ENCODE measurements at places on chromosomes 12 and 14. TPM values are rescaled to one million over a fixed set of nuclear protein-coding genes. Genes with fewer than 3 reads are reported as not detected.

DNA sequence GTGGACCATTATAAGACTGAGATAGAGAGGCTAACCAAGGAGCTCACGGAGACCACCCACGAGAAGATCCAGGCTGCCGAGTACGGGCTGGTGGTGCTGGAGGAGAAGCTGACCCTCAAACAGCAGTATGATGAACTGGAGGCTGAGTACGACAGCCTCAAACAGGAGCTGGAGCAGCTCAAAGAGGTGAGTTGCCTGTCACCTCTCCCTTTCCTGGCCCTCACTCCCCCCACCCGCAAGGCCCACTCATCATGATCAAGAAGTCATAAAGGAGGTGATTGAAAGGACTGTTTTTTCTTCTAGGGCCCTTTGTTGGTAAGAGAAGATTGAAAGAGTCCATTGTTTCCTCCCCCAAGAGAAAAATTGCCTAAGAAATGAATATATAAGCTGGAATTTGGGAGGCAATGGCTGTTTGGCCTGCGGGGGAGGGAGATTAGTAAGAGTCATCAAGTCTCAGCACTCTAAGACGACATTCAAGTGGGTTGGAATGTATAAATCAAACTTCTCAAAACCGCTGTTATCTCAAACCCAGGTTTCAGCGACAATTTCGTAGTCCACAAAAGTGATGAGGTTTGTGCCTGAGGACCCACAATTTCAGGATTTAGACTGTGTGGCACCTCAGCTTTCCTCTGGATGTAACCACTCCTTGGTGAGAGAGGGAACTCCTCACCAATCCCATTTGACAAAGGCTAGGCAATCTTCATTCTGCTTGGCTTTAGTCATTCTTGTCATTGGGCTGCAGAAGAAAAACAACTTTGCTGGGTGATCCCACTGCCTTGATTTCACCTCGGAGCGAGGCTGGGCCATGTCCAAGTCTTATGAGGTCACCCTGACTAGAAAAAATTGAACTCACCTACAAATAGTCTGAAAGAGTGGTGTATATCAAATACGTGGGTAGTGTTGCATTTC is 966 bp downstream of the BICD1 start:
- no peaks in the 10 kb centered on the region for H3K36me3 ChIP-seq
- no peaks in the 10 kb centered on the region for H3K27me3 ChIP-seq
- H3K4me1 ChIP-seq, result peaks cover 1% of the 10 kb centered on the region
- DNase-seq, result no peak
- H3K27ac ChIP-seq, result peak overlapping the region; percentile 92
- H3K4me3 ChIP-seq, result peak overlapping the region; percentile 69

DNA sequence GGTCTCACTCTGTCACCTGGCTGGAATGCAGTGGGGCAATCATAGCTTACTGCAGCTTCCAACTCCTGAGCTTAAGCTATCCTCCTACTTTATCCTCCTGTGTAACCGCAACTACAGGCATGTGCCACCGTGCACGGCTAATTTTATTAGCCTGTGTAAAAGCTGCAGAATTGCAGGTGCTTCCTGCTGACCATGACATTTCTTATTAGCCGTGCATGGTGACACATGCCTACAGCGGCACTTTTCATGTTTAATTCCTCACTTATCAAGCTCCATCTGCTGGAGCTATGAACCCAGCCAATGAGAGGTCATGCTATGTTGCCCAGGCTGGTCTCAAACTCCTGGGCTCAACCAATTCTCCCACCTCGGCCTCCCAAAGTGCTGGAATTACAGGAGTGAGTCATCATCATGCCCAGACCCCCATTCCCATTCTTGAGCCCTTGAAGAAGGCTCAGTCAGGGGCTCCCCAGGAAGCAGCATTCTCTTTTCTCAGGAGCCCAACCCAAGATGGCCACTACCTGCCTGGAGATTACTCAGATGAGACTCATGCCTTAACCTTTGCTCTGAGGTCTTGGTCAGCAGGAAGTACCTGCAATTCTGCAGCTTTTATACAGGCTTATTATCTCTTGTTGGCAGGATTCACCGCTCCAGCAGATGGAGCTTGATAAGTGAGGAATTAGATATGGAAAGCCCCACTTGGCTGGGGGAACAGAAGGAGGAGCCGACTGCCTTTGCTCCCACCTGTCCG is 503.2 kb downstream of the MED13L start:
- no peak for DNase-seq
- no peaks in the 10 kb centered on the region for H3K4me1 ChIP-seq
- no peak overlapping the region for H3K27ac ChIP-seq
- no peaks in the 10 kb centered on the region for H3K36me3 ChIP-seq
- peaks cover 1% of the 10 kb centered on the region for H3K27me3 ChIP-seq
- H3K4me3 ChIP-seq, result no peak overlapping the region

DNA sequence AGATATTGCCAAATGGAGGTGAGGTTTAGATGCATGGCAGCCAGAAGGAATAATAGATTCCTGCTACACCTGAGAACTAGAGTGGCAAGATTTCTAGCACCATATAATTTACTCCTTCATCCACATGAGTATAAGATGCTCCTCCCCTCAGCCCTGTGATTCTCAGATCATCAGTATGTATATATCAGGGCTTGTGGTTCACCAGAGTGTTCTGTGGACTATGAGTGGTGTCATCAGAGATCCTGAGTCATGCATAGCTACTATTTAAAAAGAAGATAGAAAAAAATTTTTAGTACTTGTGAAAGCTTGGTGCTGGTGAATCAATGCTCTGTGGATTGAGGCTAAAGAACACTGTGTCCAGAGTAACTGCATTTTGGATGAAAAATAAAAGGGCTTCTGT is 285.9 kb downstream of the BMP4 start:
- DNase-seq, result no peak
- no peaks in the 10 kb centered on the region for H3K27me3 ChIP-seq
- no peak overlapping the region for H3K27ac ChIP-seq

DNA sequence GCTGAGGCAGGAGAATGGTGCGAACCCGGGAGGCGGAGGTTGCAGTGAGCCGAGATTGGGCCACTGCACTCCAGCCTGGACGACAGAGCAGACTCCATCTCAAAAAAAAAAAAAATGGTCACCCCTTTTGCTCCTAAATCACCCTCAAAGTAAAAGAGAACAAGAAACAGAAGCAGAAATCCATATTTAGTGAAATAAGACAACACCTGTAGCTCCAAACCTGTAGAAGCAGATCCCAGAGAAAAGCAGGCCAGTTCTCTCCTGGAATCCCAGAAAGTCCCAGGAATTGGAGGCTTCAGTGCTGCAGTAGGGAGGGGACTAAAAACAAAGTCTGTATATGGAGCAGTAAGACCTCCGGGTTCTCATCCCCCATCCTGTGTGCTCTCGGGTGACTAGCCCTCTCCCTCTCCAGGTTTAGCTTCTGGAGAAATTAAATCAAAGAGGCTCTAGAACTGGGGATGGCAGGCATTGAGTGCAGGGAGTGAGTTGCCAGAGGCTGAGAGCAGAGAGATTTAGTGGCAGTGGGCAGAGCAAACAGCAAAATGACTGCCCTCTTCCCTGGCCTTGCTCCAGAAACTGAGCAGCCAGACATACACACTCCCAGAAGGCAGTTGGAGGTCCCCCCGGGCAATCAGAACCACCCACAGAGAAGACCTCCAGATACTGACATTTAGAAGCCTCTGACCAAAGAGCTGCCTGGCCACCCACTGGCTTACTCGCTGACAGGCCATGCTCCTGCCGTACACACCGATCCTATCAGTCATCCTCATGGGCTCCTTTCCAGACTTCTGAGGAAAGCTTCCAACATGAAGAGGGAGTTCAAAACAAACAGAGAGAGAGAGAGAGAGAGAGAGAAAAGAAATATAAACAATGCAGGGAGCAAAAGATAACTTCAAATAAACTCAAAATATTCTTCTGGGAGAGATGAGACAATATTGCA is 6.3 kb upstream of the MLXIP start:
- H3K4me1 ChIP-seq, result no peaks in the 10 kb centered on the region
- no peaks in the 10 kb centered on the region for H3K36me3 ChIP-seq
- H3K27me3 ChIP-seq, result no peaks in the 10 kb centered on the region
- no peak overlapping the region for H3K4me3 ChIP-seq
- DNase-seq, result no peak

DNA sequence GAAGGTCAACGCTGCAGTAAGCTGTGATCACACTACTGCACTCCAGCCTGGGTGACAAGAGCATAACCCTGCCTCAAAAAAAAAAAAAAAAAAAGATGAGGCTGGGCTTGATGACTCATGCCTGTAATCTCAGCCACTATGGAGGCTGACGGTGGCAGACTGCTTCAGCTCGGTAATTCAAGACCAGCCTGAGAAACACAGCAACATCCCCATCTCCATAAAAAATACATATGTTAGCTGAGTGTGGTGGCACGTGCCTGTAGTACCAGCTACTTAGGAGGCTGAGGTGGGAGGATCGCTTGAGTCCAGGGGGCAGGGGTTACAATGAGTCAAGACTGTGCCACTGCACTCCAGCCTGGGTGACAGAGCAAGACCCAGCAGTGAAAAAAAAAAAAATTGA is 50.4 kb downstream of the GXYLT1 start:
- no peaks in the 10 kb centered on the region for H3K27me3 ChIP-seq
- no peak overlapping the region for H3K4me3 ChIP-seq
- no peak overlapping the region for H3K27ac ChIP-seq
- H3K36me3 ChIP-seq, result no peaks in the 10 kb centered on the region
- H3K4me1 ChIP-seq, result peaks cover 3% of the 10 kb centered on the region

- H3K36me3 ChIP-seq, result no peaks in the 10 kb centered on the region
- no peaks in the 10 kb centered on the region for H3K4me1 ChIP-seq
- no peak overlapping the region for H3K27ac ChIP-seq
- no peaks in the 10 kb centered on the region for H3K27me3 ChIP-seq
Observed at GRCh38 chr14:75373616-75374015, 54.2 kb upstream of the JDP2 start.

- H3K27ac ChIP-seq, result no peak overlapping the region
- no peak for DNase-seq
- H3K27me3 ChIP-seq, result no peaks in the 10 kb centered on the region
- no peaks in the 10 kb centered on the region for H3K36me3 ChIP-seq
- H3K4me3 ChIP-seq, result no peak overlapping the region
Observed at GRCh38 chr14:92341791-92342190, 18.8 kb downstream of the SLC24A4 start.

DNA sequence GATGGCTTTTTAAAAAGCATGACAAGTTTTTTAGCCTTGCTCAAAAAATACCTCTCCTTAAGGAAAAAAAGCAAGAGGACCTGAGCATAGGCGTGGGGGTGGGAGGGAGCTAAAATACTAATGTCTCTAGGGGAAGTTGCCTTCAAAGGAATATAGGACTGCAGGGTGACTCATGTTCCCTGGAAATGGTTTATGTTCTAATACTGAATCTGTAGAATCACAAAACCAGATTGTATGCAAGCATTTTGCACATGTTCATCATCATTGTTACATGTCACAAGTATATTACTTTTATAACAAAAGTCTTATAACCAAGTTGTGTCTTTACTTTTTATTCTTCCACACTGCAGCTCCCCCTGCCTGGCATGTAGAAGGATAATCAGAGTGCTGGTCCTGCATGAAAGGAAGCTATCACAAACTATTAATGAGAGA is 36.6 kb downstream of the GPR135 start:
- H3K4me1 ChIP-seq, result peaks cover 7% of the 10 kb centered on the region

- no peaks in the 10 kb centered on the region for H3K36me3 ChIP-seq
- no peaks in the 10 kb centered on the region for H3K27me3 ChIP-seq
- no peak overlapping the region for H3K27ac ChIP-seq
- DNase-seq, result no peak
- no peak overlapping the region for H3K4me3 ChIP-seq
Observed at GRCh38 chr12:92109613-92110012, 36.0 kb downstream of the BTG1 start.

DNA sequence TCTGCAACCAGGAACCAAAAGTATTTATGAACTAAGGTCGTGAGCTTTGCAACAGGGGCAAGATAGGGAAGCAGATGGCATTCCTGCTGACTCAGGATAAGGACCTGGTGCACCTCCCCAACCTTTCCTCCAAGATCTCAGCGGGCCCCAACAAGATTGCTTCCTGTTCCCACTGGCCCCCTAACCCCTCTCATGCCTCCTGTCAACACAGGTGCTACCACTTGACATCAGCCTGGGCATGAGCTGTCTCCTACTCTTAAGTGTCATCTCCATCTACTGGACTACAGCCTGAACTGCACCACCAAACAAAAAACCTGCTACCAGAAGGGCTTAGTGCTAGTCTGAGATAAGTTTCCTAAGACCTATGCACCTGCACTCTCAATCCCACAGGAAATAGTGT is 32.7 kb downstream of the MED6 start:
- H3K4me3 ChIP-seq, result no peak overlapping the region
- H3K36me3 ChIP-seq, result peaks cover 7% of the 10 kb centered on the region
- H3K27ac ChIP-seq, result no peak overlapping the region

DNA sequence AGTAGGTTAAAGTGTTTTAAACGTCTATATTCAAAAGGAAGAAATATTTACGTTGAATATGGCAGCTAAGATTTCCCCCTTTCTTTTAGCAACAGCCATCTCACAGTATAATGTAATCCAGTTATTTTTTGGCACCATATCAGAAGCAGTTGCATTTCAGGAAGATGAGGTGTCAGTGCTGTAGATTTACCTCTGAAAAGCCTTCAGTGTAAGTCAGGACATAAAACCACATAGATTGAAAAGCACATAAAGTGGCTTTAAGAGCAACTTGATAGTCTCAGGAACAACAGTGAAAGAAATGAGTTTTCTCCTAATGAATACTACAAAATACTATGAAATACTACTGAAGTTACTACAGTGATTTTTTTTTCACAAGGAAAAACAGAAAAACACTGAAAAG is 6.9 kb downstream of the MLH3 start:
- no peaks in the 10 kb centered on the region for H3K36me3 ChIP-seq
- no peak overlapping the region for H3K27ac ChIP-seq
- H3K27me3 ChIP-seq, result no peaks in the 10 kb centered on the region
- no peak overlapping the region for H3K4me3 ChIP-seq

GRCh38 chr12:76277480-76277879 is 70.7 kb downstream of the BBS10 start:
- no peaks in the 10 kb centered on the region for H3K4me1 ChIP-seq
- no peaks in the 10 kb centered on the region for H3K27me3 ChIP-seq
- H3K27ac ChIP-seq, result no peak overlapping the region

DNA sequence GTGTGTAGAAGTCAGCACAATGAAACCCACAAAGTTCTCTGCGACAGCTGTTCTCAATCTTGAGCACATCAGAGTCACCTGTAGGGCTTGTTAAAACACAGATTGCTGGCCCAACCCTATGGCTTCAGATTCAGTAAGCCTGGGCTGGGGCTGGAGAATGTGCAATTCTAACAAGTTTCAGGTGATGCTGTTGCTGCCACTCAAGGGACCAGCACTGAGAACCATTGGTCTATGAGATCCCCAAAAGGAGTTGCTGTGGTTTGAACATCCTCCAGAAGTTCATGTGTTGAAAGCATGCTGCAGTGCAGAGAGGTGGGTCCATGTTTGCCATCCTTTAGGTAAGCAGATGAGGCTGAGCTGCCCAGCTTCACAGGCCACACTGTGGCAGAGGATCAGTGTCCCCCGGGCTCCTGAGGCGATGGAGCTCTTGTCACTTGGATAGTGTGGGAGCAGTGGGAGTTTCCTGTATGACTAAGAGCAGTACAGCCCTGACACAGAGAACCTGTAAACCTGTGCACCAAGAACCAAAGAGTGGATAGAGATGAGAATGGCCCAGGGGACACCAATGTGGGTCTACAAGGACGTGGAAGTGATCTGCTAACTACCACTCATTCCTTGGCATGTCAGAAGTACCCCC is 8.0 kb upstream of the RTRAF start:
- no peak overlapping the region for H3K27ac ChIP-seq
- H3K4me3 ChIP-seq, result no peak overlapping the region
- no peaks in the 10 kb centered on the region for H3K4me1 ChIP-seq
- no peaks in the 10 kb centered on the region for H3K36me3 ChIP-seq
- no peaks in the 10 kb centered on the region for H3K27me3 ChIP-seq

RDH5 gene
- total RNA-seq, result 51.1 TPM

KLRG1 gene
- total RNA-seq, result 4.5 TPM

ADCK1 gene
- 4.2 TPM for total RNA-seq

SPX gene
- 0.09 TPM for total RNA-seq

GPR162 gene
- total RNA-seq, result 16.6 TPM

EMC9 gene
- total RNA-seq, result 12.8 TPM
